NCI-H2081 treated with DMSO at 0.1 percent for 48 hours (cell line): ENCODE measurements at places on chromosomes 11 and 22.
A peak's percentile ranks its signal among the peaks of the same experiment; 100 is the strongest.

DNA sequence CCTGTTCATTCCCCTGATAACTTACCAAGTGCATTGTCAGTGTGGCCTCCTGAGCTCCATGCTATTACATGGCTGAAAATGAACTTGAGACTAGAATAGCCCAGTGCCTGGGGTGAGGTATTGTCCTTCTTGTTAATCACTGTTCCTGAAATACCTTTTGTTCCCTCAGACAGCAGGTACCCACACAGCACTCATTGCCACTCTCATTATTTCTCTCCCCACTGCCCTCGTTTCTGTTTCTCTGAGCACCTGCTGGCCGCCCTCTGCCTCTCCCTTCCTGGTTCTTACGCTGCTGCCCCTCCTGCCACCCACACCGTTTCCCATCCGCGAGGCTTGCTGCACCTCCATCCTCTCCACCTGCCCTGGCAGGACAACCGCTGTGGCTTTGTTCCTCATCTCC, 36.9 kb upstream of the RAB1B start:
- DNase-seq, result peak; percentile 43

- DNase-seq, result no peak
Observed at GRCh38 chr11:45089251-45089650, 57.2 kb upstream of the PRDM11 start.

DNA sequence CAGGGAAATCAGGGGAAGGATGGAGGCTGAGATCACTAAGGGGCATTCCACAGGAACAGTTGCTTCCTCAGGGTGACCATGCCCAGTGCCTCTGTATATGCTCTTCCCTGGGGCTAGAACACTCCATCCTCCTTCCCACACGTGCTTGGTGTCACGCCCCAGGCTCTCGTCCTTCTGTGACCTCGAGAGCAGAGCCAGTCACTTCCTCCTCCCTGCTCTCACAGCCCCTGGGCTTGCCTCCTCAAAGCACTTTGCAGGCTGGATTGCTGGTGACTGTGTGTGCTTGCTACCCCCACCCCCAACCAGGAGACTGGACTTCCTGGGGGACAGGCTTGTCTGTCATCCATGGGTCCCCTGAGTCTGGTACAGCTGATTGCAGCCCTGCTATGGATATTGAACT, 56.5 kb upstream of the AMPD3 start:
- no peak for DNase-seq

GRCh38 chr22:49481659-49482399, 345.8 kb downstream of the BRD1 start:
- no peak for DNase-seq

DNA sequence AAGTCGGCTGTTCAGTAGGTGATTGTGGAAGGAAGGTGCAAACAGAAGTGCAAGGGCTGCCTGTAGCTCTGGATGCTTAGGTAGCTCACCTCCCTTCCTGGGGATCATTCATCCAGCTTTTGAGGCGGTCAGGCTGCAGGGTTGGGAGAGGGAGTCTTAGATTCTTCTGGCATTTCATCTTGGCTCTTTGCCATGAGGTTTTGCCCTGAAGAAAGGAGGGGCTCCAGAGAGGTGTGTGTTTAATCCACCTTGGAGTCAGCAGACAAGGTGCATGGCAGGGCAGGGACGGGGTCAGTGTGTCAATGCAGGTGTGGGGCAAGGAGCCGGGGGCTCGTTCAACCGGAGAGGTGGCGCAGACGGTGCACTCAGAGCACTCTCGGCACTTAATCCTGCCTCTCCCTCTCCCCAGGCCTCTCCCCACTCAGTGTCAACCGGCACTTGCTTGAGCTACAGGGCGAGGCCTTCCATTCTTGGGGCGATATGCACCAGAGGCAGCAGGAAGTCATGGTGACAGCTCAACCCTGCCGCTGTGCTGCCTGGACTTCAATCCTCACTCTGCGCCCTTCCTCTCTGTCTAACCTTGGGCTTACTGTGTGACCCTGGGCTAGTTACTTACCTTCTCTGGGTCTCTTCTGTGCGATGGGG, 7.2 kb downstream of the ADAMTS15 start:
- no peak for DNase-seq

GRCh38 chr22:46895753-46896152, 133.3 kb downstream of the TBC1D22A start:
- DNase-seq, result no peak

DNA sequence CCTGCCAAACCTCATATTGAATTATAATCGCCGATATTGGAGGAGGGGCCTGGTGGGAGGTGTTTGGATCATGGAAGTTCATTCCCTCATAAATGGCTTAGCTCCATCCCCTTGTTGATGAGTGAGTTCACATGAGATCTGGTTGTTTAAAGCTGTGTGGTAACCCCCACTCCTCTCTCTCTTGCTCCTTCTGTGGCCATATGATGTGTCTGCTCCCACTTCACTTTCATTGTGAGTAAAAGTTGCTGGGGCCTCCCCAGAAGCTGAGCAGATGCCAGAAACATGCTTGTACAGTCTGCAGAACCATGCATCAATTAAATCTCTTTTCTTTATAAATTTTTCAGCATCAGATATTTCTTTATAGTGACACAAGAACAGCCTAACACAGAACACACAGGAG, 929.0 kb upstream of the FAT3 start:
- no peak for DNase-seq

GRCh38 chr11:75014129-75014528, 25.4 kb downstream of the NEU3 start:
- no peak for DNase-seq

- no peak for DNase-seq
Observed at GRCh38 chr11:15624701-15625100, 510.0 kb downstream of the INSC start.

DNA sequence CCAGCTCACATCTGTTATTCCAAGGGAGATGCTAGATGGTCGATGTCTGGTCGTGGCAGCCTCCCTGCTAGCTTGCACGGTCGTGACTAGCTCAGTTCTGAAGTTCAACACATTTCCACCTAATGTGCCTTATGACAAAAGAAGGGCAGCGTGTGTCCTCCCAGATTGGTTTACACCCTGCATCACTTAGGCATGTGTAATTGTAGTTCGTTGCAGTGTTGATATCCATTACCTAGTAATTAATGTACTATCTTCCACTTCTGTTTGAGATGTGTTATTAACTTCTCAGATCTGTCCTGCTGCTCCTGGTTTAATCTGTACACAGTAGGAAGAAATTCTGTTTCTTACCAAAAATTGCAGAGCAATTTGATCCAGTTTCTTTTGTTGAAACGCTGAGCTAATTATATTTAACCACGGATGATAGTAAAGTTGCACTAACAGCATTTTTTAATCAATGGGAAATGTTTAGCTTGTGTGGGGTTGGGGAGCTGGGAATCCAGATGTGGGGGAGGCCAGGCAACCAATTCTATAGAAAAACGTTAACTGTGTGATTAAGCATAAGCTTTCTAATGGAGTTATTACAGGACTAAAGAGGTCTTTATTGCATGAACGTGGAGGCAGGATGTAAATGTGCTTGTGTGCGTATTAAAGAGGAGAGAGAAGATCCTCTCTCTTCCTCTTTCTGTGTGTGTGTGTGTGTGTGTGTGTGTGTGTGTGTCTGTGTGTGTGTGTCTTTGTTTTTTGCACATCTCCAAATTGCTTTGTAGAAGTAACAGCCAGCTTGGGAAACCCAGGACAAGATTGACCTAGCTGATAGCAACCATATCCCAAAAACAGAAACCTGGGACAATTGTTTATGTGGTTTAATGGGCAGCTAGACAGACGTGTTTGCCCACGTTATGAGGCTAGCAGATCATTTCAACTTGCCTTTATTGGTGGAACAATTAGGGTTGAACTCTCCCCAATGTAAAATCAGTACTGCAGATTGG, 145.7 kb upstream of the TTC12 start:
- peak; percentile 84 for DNase-seq

GRCh38 chr11:126304457-126305075, 706 bp downstream of the DCPS start:
- DNase-seq, result no peak

- no peak for DNase-seq
Observed at GRCh38 chr11:58057481-58057880, 26.7 kb downstream of the OR6Q1 start.

GRCh38 chr11:116693593-116694348, 79.0 kb downstream of the BUD13 start:
- no peak for DNase-seq

- no peak for DNase-seq
Observed at GRCh38 chr22:43277987-43278601, 65.1 kb downstream of the SCUBE1 start.

GRCh38 chr11:76327202-76327601, 53.7 kb downstream of the THAP12 start:
- no peak for DNase-seq

- no peak for DNase-seq
Observed at GRCh38 chr11:134752526-134752925, 340.5 kb upstream of the B3GAT1 start.

DNA sequence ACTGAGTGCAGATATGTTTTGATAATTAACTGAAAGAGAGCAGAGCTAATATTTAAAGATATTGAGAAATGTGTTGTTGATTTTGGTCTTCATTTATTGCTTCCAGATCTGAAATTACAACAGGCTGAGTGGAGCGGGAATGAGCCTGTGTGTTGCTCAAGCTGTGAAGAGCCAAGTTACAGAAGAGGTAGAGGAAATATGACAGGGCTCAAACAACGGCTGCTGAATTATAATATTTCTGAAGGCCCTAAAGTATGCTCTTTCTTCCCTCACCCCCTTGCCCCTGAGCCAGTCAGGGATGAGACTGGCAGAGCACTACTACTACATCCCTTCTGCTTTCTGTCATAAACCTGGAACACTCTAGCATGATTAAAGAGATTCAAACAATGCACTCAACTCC, 115.6 kb downstream of the FANCF start:
- DNase-seq, result no peak

DNA sequence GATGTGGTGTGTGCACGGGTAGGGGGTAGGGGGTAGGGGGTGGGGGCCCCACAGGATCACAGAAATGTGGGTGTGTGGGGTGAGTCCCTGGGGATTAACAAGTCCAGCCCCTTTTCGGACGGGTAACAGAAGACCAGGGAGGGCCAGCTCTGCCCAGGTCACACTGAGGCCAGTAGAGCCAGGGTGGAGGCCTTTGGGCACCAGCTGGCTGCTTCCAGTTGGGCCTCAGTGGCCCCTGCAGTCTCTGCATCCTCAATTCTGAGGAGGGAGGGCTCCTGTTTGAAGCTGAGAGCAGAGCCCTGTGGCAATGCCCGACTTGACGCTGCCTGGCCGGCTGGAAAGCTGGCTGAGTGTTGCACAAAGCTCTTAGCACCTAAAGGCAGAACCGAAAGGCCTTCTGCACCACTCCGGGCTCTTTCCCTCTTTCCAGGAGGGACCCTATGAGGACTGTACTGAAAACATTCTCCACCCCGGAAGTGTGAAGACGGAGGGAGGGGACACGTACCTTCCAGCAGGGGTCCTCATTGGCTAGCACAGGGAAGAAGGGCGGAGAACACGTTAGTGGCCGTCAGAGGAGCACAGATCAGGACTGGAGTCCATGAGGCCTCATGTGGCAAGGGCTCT, 120.4 kb downstream of the PHF21B start:
- no peak for DNase-seq

- DNase-seq, result no peak
Observed at GRCh38 chr11:116648247-116649174, 124.3 kb downstream of the BUD13 start.

- DNase-seq, result no peak
Observed at GRCh38 chr11:85377901-85378300, 249.2 kb downstream of the DLG2 start.
